ENCODE measurements at places on chromosomes 3 and 15. TPM values are rescaled to one million over a fixed set of nuclear protein-coding genes. Genes with fewer than 3 reads are reported as not detected.

ATP13A5 gene
- total RNA-seq: not detected

ARRDC4 gene
- 5.1 TPM for total RNA-seq

LHFPL4 gene
- under 0.01 TPM for total RNA-seq

WDR93 gene
- not detected for total RNA-seq

NR2E3 gene
- 0.14 TPM for total RNA-seq

GP9 gene
- not detected for total RNA-seq

PLSCR2 gene
- total RNA-seq: 0.28 TPM

NIPA2 gene
- total RNA-seq: 62.5 TPM

ZBTB20 gene
- 7.1 TPM for total RNA-seq

PSTPIP1 gene
- 0.36 TPM for total RNA-seq

ARGFX gene
- not detected for total RNA-seq

HEG1 gene
- total RNA-seq: 3.1 TPM

TICRR gene
- total RNA-seq: under 0.01 TPM

OIP5 gene
- 0.28 TPM for total RNA-seq

MED12L gene
- total RNA-seq: 0.14 TPM

FBXL22 gene
- 0.28 TPM for total RNA-seq

Data from nasal cavity respiratory epithelium epithelial cell of viscerocranial mucosa (primary cell).